Panc1 (cell line): ENCODE measurements at places on chromosomes 2 and 18. TPM values are rescaled to one million over a fixed set of nuclear protein-coding genes. Genes with fewer than 3 reads are reported as not detected.

Gene DOK1
- total RNA-seq: 6.2 TPM

Gene DNAJC5G
- not detected for total RNA-seq

Gene AFF3
- 2.2 TPM for total RNA-seq

Gene PIEZO2
- 0.57 TPM for total RNA-seq

Gene RUFY4
- not detected for total RNA-seq

Gene ANKRD30BL
- total RNA-seq: not detected

Gene POMC
- total RNA-seq: not detected

Gene FBXO15
- 1.9 TPM for total RNA-seq

Gene CCL20
- not detected for total RNA-seq

Gene KCNS3
- total RNA-seq: 1.7 TPM

Gene NEURL3
- total RNA-seq: 1.2 TPM

Gene MTCL1
- 50.1 TPM for total RNA-seq

Gene PSMA8
- total RNA-seq: not detected

Gene KCNK3
- 32.8 TPM for total RNA-seq

Gene DNMT3A
- total RNA-seq: 29.3 TPM

Gene KCNJ13
- total RNA-seq: 1.1 TPM

Gene SNED1
- 11.0 TPM for total RNA-seq

Gene CDH19
- total RNA-seq: not detected

Gene CNTNAP5
- total RNA-seq: not detected
